ENCODE measurements at places on chromosomes 2 and 18.

DNA sequence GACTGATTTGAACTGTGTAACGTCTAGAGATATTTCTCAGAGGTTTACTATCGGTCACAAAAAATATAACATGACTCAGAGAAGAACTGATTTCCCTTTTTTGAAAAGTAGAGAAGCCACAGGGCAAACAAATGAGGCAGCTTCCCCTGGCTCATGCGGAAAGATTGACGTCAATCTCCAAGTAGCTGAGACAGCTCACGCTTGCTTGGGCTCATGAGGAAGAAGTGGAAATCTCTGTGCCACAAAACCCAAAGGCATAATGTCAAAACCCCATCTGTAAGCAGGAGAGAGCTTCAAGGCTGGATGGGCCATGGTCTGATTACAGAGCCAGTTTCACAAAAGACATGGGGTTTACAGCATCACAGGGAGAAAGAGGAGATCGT is 188.1 kb downstream of the ARL4C start:
- DNase-seq, result no peak

GRCh38 chr2:98036349-98037000 is 40.7 kb upstream of the TMEM131 start:
- DNase-seq, result no peak

DNA sequence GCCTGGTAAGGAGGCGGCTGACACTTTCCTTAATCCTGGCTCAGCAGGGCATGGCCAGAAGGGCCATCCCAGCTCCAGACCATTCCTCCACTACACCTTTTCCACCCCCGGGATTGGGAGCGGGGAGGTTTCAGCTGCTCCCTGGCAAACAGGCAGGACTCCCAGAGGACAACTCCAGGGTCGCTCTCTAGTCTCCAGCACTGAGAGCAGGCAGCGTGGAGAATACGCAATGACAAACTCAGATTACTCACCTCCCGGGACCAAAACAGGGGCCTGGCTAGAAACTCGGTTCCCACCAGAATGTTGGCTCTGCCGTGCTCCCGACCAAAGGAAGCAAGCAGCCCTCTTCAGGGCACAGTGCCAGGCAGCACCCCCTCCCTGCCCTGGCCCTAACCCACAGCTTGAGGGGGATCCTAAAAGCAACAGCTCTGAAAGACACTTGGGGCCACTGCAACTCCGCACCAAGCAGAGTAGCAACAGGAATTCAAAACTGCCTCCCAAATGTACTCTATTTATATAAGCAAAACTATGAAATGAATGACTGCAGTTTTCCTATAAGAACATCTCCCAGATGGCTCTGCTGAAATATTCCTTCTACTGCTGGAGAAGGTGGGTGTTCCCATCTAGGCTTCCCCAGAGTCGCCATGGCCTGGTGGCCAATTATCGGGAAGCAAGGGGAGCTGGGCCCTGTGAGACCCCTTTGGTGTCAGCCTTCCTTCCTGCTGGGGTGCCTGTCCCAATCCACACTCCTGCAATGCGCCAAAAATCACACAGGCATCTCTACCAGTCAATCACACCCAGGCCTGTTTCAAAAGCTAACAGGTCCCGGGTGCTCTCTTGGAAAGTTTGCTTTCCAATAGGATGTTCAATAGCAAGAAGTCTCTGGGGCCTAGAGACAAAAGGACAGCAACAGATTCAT is 61.2 kb upstream of the POMC start:
- no peak for DNase-seq

DNA sequence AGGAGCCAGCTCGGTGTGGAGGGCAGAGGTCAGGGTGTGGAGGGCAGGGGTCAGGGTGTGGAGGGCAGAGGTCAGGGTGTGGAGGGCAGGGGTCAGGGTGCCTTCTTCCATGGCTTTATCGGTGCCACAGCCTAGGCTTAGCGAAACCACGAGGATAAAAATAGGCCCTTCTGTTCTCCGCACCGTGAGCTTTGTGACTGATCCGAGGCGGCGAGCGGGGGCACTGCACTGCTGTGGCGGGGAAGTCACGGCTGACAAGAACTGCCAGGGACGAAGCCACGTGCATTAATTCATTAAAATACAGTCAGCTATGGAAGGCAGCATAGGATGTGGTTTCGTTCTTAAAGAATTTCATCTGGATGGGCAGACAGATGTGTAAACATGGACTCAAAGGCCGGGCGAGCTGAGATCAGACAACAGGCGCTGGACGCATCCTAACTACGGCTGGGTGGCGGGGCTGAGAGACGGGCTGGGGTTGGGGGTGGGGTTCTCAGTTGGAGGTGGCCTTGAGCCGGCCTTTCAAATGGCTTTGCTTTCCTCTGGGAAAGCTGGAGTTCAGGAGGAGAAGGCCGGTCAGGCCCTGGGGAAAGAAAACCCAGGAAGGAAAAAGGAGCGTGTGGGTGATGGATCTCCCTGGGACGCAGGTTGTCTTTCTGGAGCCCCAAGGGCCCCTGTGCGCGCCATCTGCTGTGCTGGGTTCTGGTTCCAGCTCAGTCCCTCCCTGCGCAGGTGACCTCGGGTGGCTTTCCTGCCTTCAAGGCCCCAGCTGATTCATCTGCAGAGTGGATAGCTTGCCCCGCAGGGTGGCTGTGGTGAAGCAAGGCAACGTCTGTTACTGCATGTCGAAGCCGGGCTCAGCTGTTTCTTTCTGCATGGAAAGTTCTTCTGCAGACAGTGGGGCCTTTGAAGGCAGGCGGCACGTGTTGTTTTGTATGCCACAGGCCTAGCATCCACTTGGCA is 958 bp upstream of the ALLC start:
- DNase-seq, result peak; percentile 15

GRCh38 chr2:121832412-121833357 is 77.2 kb downstream of the TSN start:
- no peak for DNase-seq

- no peak for DNase-seq
Observed at GRCh38 chr2:143177096-143177786, 48.0 kb downstream of the ARHGAP15 start.

GRCh38 chr2:236936446-236936940 is 149.2 kb upstream of the COPS8 start:
- no peak for DNase-seq

- no peak for DNase-seq
Observed at GRCh38 chr2:143521396-143521795, 392.2 kb downstream of the ARHGAP15 start.

GRCh38 chr18:45464619-45465018 is 150.7 kb upstream of the SLC14A2 start:
- no peak for DNase-seq

GRCh38 chr2:109438773-109439389 is 174.9 kb downstream of the SEPTIN10 start:
- no peak for DNase-seq
